Right kidney (tissue), 9 donors: ENCODE measurements at places on chromosomes 11 and 22.

- peak; percentile 74 for DNase-seq
These were observed 1.6 kb downstream of the PKNOX2 start for GRCh38 chr11:125165843-125166763.

DNA sequence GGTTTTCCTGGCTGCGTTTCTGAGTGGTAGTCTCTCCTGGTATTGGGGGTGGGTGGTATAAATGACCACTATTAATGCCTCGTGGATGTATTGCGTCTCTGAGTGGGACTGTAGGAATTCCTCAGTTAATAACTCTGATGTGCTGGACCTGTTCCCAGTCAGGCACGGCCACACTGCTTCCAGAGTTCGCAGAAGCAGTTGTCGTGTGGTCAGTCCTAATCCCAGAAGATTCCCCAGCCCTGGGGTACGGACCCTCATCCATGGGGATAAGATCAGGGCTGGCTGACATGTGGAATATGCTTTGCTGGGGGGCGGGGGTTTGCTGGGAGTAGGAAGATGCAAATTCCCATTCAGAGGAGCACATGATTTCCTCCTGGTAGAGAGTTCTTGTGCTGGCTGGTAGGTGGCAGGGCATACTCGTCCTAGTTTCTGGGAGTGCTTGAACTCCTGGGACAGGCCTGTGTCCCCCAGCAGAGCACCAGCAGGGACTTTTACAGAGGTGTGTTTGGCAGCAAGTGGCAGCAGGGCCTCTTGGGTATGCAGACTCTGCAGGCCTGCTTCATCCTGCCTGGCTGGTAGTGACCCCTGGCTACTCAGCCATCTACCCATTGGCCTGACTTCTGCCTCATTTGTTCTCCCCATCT is 157.4 kb downstream of the NAV2 start:
- DNase-seq = no peak

GRCh38 chr11:12882670-12883069 is 126.4 kb upstream of the RASSF10 start:
- DNase-seq = no peak

- DNase-seq = no peak
These were observed 6.0 kb upstream of the TUBA8 start for GRCh38 chr22:18104566-18104965.

GRCh38 chr11:100890789-100891188 is 203.7 kb downstream of the ARHGAP42 start:
- no peak for DNase-seq

- no peak for DNase-seq
These were observed 21.1 kb upstream of the KLHL35 start for GRCh38 chr11:75453916-75454655.

- DNase-seq = no peak
These were observed 235.9 kb upstream of the DDI1 start for GRCh38 chr11:103800406-103801114.

DNA sequence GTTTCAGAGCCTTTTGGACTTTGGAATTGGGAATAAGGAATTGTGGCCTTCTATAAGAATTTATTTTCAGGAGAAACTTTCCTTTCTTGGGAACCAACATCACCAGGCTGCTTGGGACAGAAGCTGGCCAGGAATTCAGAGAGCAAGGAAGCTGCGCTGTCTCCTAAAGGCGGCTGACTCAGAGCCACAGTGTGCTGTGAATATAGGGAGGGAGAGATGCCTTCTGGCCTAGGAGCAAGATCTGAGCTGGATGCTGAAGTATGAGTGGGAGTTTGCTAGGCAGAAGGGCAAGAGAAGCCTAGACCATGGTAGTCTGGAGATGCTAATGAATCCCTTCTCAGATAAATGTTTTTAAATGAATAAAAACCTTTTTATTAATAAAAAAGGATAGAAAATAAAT is 213.7 kb upstream of the TBCEL start:
- DNase-seq = no peak

GRCh38 chr22:25563761-25564319 is 635 bp upstream of the GRK3 start:
- peak; percentile 61 for DNase-seq

- DNase-seq = no peak
These were observed 78.1 kb downstream of the CD44 start for GRCh38 chr11:35216962-35217678.

GRCh38 chr22:36744413-36744765 is 31.5 kb downstream of the IFT27 start:
- no peak for DNase-seq

DNA sequence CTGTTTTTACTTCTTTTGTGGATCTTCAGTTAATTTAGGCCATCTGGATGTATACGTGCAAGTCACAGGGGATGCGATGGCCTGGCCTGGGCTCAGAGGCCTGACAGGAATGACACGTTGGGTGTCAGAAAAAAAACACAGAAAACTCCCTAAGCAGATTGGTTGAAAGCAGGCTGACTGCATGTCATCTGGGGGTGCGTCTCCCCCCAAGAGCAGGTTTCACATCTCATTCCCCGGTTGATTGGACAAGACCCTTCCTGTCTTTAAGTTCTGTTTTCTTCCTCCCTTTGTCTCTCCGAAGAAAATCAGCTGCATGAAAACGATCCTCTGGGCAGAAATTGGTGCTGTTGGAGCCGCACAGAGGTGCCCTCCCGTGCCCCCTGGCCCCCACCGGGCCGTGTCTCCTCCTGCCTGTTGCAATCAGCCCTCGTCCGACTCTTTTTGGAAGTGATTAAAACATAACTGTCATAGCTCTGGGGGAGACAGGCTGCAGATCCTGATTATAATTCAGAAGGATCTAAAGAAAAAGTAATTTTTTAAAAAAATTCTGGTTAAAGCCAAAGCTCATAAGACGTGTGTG is 71.8 kb upstream of the PARVG start:
- DNase-seq = no peak

GRCh38 chr22:28297504-28297903 is 378.4 kb upstream of the PITPNB start:
- DNase-seq = no peak

DNA sequence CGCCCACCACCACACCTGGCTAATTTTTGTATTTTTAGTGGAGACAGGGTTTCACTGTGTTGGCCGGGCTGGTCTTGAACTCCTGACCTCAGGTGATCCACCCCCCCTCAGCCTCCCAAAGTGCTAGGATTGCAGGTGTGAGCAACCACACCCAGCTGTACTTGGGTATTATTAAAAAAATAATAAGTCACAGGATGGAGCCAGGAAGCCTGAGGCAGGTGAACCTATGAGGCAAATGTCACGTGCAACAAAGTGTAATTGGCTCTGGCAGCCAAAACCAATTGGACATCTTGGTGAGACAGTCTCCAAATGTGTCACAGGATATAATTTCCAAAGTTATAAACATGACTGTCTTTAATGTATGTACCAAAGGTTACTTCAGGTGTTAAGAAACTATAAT is 24.0 kb upstream of the MALAT1 start:
- DNase-seq = no peak

DNA sequence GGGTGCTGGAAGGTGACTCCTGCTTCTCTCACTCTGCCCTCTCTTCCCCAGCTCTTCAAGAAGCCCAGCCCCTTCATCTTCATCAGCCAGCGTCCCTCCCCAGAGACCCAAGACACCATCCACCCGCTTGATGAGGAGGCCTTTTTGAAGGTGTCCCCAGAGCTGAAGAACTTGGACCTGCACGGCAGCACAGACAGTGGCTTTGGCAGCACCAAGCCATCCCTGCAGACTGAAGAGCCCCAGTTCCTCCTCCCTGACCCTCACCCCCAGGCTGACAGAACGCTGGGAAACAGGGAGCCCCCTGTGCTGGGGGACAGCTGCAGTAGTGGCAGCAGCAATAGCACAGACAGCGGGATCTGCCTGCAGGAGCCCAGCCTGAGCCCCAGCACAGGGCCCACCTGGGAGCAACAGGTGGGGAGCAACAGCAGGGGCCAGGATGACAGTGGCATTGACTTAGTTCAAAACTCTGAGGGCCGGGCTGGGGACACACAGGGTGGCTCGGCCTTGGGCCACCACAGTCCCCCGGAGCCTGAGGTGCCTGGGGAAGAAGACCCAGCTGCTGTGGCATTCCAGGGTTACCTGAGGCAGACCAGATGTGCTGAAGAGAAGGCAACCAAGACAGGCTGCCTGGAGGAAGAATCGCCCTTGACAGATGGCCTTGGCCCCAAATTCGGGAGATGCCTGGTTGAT is 12.6 kb downstream of the IL10RA start:
- no peak for DNase-seq

DNA sequence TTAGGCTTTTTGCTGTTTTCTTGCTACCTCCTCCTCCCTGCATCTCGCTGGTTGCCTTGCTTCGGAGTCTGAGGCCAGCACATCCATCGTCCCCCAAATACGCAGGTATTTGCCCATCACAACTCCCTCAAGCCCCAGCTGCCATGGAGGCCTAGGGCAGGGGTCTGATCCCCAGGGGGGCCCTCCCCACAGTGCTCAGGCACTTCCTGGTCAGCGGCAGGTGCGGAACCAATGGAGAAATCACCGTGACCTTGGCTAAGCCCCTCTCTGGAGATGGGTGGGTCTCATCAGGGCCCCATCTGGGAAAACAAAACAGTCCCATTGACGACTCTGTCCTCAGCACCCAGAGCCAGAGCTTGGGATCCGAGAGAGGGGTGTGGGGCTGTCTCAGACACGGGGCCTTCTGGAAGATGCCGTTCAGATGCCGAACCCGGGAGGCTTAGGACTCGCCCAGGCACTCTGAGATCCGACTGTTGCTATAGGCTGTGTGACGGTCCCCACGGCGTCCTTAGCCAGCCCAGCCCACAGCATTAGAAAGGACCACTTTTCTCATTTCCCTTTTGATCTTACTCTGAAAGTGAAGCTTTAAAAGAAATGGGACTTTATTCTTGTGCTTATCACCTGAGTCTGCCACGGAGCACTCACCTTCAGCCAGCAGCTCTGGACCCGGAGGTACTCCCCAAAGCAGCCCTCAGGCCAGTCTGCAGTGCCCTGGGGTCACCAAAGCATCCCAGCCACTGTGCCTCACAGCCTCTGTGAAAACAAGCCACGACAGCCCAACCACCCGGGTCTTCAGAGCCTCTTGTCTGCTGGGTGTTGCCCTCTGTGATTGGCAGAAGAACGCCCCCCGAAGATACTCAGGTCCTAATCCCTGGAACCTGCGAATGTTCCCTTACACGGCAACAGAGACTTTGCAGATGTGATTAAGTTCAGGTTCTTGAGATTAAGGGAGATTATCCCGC is 61.2 kb upstream of the SLC22A12 start:
- no peak for DNase-seq

DNA sequence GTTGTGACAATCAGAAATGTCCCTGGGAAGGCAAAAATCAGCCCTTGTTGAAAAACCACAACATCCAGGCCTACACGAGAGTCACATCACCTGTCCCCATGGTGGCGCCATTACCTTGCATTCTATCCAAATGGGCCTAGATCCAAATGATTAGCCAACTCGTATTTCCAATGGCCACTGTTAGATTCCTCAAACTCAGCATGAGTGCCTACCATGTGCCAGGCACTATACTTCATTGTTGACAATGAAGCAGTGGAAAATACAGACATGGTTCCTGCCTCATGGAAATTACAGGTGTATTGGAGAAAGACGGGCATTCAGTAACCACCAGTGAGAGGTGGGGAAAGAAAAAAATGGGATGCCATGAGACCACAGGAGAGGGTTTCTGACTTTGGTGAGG is 29.8 kb upstream of the CREB3L1 start:
- no peak for DNase-seq

DNA sequence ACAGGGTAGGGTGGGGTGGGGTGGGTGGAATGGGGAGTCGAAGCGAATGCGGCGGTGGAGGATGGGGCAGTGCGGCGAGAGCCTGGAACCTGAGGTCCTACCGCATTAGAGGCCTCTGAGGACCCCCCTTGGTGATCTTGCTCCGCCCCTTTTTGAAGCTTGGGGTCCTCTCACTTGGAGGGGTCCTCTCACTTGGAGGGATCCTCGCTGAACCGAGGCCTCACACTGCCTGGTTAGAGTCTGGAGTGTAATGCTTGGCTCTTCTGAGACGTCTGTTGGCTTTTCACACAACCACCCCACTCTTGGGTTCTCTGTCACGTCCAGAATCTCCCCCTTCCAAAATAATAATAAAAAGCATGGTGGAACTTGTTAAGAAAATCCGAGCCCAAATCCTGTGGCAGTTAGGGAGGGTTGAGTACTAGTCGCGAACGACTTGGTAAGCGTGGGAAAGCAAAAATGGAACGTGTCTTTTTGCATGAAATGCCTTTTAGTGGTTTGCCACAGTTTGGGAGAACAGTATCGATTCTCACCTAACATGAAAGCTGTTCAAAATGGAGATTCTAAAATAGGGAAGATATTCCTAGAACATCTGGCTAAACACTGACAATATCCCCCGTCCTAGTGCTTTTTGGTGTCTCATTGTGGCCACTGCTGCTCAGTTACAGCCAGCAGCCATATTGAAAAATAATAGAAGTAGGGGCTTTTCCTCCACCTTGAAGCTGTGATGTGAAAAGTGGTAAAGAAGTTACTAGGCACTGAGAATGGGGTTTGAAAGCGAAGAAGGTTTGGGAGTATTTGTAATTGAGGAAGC is 822 bp downstream of the RBX1 start:
- DNase-seq = peak; percentile 54

DNA sequence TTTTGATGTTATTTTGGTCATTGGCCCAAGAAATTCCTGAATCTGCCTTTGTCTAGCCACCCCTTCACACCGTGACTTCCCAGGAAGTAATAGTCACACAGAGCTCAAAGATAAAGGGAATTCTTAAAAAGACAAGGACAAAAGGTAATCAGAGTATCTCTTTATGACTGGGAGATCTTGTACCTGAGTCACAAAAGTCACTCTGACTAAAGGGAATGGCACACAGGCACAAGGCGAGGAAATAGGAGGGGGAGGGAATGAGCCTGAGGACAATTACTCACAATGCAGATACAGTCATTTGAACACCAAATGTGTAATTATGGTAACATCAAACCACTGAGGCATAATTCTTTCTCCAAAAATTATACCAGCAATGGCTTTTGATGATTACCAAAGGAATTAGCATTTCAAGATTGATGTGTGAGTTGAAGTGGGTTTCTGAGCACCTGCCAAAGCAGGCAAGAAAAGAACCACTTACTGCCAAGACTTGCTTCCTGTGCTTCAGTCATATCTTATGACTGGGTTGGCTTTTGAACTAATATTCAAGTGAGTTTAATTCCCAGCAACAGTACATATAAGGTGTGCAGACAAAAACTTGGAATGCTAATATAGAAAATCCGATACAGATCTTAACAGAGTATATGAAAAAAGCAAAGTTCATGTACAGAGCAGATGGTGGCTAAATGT is 856.4 kb downstream of the LRRC4C start:
- no peak for DNase-seq

DNA sequence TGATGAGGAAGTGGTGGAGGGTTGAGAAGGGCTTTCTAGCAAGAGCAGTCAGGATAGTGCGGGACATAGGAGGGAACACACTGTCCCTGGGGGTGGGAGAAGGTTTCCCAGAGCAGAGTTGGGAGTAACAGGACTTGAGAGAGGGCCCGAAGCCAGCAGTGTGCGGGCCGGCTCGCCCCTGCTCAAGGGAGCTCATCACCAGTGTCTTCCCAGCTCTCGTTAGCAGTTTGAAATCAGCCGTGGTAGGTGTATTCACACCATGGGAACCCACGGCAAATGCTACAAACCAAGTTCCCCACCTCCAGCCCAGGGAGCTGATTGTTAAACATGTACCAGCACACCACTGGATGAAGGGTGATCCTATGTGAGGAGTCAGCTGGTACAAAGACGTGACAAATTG is 66.2 kb upstream of the EIF3D start:
- DNase-seq = no peak

GRCh38 chr11:64764040-64764611 is 4.4 kb upstream of the PYGM start:
- no peak for DNase-seq

GRCh38 chr11:8317159-8317558 is 53.5 kb upstream of the LMO1 start:
- DNase-seq = no peak

GRCh38 chr11:121066623-121067022 is 34.4 kb upstream of the TECTA start:
- no peak for DNase-seq
